Right kidney (tissue), 9 donors: ENCODE measurements at places on chromosomes 3 and 15.

- no peak for DNase-seq
These were observed 25.1 kb downstream of the LRRFIP2 start for GRCh38 chr3:37149257-37149656.

DNA sequence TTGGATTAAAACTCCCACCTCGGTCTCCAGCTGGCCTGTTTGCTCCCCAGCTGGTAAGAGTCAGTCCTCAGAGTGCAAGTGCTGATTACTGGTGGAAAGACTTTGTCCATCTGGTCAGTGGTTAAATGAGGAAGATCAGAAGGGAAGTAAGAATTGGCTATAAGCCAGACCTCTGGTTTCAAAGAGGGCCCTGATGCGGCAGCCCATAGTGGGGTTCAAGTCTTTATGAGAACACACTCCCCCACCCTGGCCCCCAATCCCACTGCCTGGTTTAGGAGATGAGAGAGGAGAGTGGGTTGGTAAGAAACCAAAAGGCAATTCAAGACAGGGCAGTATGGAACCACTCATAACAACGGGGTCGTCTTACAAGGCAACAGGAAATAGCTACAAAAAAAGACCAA is 65.0 kb downstream of the FRMD4B start:
- peak; percentile 44 for DNase-seq

DNA sequence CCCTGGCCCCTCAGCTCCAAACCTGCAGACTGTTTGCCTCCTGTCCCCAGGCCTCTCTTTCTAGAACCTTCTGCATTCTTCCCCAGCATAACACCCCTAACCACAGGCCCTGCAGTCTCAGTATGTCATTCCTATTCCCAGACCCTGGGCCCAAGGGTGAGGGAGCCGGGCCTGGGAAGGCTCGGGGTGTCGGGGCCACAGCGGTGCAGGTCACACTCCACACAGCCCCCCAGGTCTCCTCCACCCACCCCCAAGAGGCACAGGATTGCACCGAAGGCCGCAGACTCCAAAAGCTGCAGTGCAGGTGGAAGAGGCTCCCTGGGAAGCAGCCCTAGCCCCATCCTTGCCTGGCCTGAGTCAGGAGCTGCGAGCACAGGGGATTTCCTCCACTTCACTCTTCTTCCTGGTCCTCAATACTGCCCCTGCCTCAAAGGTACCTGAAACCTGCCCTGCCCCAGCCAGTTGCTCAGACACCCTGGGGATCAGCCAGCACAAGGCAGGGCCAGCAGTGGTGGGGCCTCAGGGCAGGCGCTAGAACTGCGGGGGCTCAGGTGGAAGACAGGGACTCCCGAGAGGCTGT is 31.1 kb downstream of the TNK2 start:
- no peak for DNase-seq

DNA sequence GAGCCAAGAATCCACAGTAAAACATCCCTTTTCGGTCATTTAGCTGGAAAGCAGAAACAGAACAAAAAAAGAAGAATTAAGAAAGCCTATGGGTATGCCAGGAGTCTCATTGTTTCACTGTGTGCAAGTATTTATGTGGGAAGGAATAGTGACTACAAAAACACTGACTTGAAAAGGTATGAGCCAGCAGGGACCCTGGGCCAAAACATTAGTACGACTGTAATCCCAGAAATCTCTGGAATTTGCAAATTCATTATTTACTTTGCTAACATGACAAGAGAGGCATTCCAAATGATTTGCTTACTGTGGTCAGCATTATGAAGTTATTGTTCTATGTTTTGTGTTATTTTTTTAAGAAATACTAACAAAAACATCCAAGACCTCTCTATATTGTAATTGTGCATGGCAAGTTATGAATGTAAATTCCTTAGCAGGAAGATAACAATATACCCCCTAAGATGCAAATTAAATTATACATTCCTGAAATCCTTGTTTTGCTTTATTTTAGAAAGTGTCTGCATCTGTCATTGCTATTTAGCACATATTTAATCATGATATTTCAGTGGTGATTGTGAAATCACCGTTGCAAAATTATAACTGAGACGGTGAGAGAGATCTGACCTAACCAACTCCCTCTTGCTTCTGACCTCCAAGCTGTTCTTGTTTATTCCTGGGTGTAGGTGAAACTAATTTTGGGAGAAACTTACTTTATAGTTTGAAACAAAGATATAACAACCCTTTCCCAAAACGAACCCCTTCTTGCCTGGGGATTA is 299.2 kb downstream of the ZPLD1 start:
- DNase-seq: no peak

GRCh38 chr3:164476631-164477030 is 601.7 kb downstream of the SI start:
- DNase-seq: no peak

DNA sequence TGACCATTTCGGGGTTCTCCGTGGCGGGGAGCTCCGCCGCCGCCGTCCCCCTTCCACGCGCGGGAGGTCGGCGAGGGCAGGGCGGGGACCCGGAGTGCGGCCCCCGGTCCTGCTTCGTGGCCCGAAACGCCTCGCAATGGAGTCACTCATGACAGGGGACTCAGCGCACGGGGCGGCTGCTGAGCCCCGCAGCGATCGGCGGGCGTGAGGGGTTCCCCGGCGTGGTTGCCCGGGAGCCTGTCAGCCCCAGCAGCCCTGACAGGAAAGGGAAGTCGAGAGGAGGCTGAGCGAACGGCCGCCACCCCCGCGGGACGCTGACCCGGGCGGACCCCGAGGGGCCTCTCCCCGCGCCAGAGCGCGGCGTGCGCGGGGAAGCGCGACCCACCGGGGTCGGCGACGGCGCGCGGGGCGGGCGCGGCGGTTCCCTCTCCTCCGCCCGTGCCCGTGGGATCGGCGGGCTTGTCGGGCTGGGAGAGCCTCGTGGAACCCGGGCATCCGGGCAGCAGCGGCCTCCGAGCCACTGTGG is 564 bp upstream of the PIGZ start:
- peak; percentile 65 for DNase-seq

- DNase-seq: peak; percentile 60
These were observed at the start of gene CALML4 for GRCh38 chr15:68204776-68205557. Gene CALML4, minus strand, starts transcription at chr15:68205332. Its CDS starts 85 bp downstream, at chr15:68205247.

- no peak for DNase-seq
These were observed 824 bp upstream of the CILP start for GRCh38 chr15:65212097-65212496.

DNA sequence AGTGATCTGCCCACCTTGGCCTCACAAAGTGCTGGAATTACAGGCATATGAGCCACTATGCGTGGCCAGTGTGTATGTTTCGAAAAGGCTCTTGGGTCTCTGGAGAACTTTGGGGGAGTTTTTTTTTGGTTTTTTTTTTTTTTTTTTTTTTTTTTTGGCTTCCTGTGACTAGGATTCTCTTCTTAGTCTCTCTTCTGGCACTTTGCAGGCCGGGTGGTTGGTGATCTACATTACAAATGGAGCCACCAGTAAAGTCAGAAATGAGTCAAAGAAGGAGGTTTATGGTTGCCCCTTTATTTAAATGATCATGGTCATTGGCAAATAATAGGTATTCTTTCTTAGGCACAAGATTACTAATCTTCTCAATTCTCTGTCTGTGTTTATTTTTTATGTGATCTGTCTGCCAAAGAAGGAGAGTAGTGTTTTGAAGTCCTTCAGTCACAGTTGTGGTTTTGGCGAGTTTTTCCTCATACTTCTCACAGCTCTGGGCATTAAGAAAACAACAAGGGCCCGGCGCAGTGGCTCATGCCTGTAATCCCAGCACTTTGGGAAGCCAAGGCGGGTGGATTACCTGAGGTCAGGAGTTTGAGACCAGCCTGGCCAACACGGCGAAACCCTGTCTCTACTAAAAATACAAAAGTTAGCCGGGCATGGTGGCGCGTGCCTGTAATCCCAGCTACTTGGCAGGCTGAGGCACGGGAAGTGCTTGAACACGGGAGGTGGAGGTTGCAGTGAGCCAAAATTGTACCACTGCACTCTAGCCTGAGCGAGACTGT is 38.3 kb downstream of the PDE8A start:
- DNase-seq: no peak

DNA sequence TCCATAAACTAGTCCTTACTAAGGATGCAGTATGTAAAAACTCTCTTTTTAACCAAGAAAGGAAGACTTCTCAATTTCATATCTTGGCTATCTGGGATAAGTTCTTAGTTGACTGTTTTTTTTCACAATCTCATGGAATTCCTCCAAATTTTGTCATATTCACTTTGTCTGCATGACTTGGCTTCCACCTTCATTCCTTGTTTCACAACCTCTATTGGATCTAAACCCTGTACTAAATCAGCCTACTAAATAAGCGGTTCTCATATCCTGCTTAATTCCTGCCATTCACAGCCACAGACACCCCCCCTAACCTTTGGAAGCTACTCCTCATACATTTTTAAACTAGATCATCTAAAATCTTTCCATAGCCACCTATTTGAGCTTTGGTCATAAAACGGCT is 370.6 kb upstream of the NAALADL2 start:
- no peak for DNase-seq

GRCh38 chr15:74300057-74300795 is 64.1 kb downstream of the CCDC33 start:
- DNase-seq: no peak

DNA sequence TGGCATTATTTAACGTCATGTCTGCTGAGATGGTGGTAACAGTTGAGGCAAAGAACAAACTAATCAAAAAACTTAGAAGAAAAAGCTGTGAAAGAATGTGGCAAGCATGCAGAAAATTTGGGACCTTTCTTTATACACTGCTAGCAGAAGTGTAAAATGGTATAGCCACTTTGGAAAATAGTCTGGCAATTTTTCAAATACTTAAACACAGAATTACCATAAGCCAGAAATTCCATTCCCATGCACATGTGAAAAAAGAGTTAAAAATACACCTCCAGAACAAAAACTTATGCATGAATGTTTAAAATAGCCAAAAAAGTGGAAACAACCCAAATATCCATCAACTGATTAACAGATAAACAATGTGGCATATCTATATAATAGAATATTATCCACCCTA is 613.3 kb downstream of the TBL1XR1 start:
- DNase-seq: no peak

- DNase-seq: no peak
These were observed 12.6 kb downstream of the TMEM43 start for GRCh38 chr3:14137445-14137844.

- no peak for DNase-seq
These were observed 5.5 kb upstream of the SNX22 start for GRCh38 chr15:64146041-64146440.

GRCh38 chr15:90519688-90520087 is 10.0 kb upstream of the CRTC3 start:
- DNase-seq: no peak

- no peak for DNase-seq
These were observed 505.1 kb downstream of the IGSF11 start for GRCh38 chr3:118529554-118529953.

DNA sequence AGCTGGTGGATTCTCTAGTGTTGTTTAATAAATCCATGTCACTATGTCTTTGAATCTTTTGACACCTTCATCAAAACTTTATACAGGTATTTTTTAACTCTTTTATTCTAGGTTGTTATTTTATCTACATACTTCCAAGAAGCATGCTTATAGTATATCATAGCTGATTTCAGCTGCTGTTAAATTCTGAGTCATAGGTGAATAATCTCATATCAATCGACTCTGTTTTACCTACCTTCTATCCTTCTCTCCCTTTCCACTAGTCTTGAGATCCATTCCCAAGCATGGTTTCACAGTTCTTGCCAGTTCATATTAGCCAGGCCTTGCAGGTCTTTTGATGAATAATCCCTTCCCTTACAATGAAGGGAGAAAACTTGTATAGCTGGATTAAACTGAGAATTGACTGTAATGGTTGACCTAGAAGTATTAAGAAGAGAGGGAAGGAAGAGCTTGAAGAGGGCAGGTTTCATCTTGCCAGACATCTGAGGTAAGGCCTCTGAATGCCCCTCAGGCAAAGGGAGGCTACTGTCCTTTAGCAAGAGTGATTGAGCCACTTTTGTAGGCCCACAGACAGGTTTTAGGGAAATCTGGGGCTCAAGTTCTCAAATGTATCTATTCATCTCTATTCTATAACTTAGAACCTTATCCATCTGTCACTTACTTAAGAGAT is 146.4 kb downstream of the EPHA6 start:
- no peak for DNase-seq

DNA sequence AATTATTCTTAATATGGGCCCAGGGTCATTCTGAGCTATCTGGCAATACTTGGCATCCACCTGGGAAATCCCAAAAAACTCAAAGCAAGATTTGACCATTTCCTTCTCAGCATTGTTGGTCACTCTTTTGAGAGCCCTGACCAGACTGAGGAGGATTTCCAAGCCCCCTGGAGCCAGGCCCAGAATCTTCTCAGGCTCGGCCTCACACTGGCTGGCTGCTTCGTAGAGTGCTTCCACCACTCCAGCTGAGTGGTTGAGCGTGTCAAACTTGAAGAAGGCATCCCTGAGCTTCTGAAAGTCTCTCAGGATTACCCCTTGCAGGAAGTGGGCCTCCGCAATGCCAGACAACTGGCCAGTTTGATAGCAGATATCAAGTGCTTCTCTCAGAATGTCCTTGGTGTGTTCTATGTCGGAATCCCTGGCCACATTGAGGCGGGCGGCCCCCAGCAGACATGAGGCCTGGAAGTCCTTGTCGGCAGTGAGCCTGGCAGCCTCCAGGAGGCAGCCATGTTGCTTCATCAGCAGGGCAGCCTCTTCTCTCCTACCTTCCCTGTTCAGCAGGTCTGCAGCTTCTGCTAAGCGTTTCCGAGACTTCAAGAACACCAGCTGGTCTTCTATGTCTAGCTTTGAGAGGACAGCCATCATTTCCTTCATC is 68.9 kb upstream of the DCLK3 start:
- DNase-seq: no peak

- DNase-seq: no peak
These were observed 537.8 kb upstream of the DPPA4 start for GRCh38 chr3:109874896-109875708.

DNA sequence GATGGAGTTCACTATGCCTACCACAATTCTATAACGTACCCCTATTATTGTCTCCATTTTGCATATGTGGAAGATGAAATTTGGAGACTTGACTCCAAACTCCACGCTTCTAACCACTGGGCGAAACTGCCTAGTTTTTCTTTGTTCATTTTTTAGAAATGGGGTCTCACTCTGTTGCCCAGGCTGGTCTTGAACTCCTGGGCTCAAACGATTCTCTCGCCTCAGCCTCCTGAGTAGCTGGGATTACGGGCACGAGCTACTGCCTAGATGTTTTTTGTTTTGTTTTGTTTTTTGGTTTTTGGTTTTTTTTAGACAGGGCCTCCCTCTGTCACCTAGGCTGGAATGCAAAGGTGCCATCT is 584 bp upstream of the RPL32 start:
- no peak for DNase-seq

DNA sequence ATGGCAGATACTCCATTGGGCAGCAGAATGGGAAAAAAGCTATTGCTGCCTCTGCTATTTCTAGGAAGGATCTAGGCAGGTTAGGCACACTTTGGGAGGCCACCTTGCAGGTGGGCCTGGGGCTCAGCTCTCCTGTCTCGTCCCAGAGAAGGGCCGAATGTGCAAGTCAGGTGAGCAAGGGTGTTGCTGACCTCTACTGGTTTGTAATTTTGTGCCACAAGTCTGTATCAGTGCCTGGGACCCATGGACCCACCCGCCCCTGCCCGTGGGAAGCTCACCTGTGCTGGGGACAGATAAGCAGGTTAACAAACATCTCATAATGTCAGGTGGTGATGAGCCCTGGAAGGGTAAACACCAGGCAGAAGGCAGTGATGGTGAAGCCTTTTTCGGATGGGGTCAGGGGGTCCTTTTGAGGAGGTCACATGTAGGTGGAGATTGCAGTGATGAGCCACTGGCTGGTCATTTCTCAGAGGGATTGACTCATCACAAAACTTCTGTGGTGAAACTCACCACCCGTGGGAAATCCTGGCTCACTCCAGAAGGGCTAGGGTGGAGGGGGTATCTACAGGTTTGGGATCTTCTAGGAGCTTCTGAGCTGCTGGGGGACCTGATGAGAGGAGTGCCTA is 161.3 kb downstream of the KLF13 start:
- no peak for DNase-seq

GRCh38 chr3:127172781-127173515 is 20.0 kb upstream of the PRR23E start:
- DNase-seq: peak; percentile 42
